ENCODE measurements at places on chromosomes 4 and X.
A peak's percentile ranks its signal among the peaks of the same experiment; 100 is the strongest.

- H3K4me1 ChIP-seq, result peaks cover under 1% of the 10 kb centered on the region
- no peak overlapping the region for H3K4me3 ChIP-seq
- DNase-seq, result no peak
- H3K27me3 ChIP-seq, result no peaks in the 10 kb centered on the region
Observed at GRCh38 chrX:107747596-107748161, 27.9 kb downstream of the TSC22D3 start.

DNA sequence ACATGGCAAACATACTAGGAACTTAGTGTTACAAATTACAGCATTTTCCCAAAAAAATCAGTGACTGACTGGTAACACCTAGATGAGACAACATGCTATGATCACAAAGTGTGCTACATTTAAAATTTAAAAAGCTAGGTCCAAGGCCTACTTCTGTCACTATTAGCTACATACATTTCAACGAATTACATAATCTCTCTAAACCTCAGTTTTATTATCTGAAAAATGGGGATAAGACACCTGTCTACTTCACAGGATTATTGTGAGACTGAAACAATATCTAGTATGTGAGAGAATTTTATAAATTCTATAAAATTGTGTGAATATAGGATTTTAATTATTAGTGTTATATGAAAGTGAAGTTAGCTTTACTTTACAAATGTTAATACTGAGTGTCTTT is 228.5 kb downstream of the DCLK2 start:
- no peaks in the 10 kb centered on the region for H3K27me3 ChIP-seq
- H3K4me1 ChIP-seq, result peaks cover 2% of the 10 kb centered on the region
- peaks cover 2% of the 10 kb centered on the region for H3K36me3 ChIP-seq
- H3K4me3 ChIP-seq, result no peak overlapping the region

GRCh38 chrX:108033890-108034289 is 11.0 kb upstream of the VSIG1 start:
- H3K36me3 ChIP-seq, result no peaks in the 10 kb centered on the region
- no peak for DNase-seq
- no peak overlapping the region for H3K27ac ChIP-seq
- H3K4me3 ChIP-seq, result no peak overlapping the region
- H3K27me3 ChIP-seq, result no peaks in the 10 kb centered on the region
- H3K4me1 ChIP-seq, result no peaks in the 10 kb centered on the region

- DNase-seq, result no peak
- H3K4me1 ChIP-seq, result no peaks in the 10 kb centered on the region
- H3K27ac ChIP-seq, result no peak overlapping the region
Observed at GRCh38 chr4:68732653-68733466, 62.4 kb upstream of the UGT2B15 start.

DNA sequence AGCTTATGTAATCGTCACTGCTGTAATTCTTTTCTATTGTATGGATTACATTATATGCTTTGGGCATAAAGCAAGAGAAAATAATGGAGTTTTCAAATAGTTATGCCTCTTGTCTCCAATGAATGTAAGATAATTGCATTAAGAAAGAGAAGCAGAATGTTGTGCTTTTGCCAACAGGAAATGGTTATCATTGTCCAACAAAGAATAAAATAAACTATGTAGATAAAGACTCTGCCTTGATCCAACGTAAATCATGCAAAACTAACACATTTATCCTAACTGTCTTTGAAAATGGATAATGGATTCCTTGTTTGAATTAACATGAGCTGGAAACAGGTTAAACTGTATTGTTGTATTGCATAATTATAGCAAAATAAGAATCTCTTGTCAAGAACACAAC is 1709.0 kb downstream of the PCDH7 start:
- no peaks in the 10 kb centered on the region for H3K36me3 ChIP-seq
- H3K27ac ChIP-seq, result no peak overlapping the region
- no peaks in the 10 kb centered on the region for H3K27me3 ChIP-seq
- no peak for DNase-seq
- H3K4me3 ChIP-seq, result no peak overlapping the region

DNA sequence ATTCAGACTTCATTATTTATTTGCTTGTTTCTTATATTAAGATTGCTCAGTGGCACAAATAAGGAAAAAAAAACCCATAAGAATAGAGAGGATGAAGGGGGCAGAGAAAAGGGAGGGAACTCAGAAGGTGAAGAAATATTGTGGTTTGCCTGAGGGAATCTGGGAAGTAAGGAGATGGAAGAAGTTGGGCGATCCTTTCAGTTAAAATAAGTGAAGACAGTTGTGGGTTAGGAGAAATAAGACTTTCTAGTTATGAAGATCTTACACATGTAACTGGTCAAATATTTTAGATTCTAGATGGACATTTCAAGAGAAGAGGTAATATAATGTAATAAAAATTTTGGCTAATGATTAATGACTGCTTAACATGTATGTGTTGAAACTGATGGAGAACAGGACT is 138.7 kb upstream of the LIMCH1 start:
- no peak overlapping the region for H3K27ac ChIP-seq
- no peak for DNase-seq
- H3K4me1 ChIP-seq, result no peaks in the 10 kb centered on the region
- H3K4me3 ChIP-seq, result no peak overlapping the region
- no peaks in the 10 kb centered on the region for H3K27me3 ChIP-seq

DNA sequence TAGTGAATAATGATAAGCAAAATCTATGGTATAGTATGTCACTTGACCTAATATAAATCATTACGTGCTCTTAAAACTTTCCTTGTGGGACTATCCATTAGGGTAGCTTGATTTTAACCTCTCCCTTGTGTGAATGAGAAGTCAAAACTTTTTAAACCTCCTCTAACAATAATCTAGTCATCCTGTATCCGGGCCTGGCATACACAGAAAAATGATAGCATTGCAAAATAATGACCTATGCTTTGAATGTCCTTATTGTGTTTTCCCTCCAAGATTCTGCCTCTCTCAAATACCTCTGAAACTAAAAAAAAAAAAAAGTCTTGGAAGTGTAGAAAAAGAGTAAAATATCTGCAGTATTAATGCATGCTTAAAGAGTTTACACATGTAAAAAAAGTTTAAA is 250.0 kb upstream of the NDST3 start:
- no peak overlapping the region for H3K4me3 ChIP-seq
- H3K27me3 ChIP-seq, result no peaks in the 10 kb centered on the region
- H3K4me1 ChIP-seq, result no peaks in the 10 kb centered on the region
- no peak overlapping the region for H3K27ac ChIP-seq
- no peaks in the 10 kb centered on the region for H3K36me3 ChIP-seq
- DNase-seq, result no peak

DNA sequence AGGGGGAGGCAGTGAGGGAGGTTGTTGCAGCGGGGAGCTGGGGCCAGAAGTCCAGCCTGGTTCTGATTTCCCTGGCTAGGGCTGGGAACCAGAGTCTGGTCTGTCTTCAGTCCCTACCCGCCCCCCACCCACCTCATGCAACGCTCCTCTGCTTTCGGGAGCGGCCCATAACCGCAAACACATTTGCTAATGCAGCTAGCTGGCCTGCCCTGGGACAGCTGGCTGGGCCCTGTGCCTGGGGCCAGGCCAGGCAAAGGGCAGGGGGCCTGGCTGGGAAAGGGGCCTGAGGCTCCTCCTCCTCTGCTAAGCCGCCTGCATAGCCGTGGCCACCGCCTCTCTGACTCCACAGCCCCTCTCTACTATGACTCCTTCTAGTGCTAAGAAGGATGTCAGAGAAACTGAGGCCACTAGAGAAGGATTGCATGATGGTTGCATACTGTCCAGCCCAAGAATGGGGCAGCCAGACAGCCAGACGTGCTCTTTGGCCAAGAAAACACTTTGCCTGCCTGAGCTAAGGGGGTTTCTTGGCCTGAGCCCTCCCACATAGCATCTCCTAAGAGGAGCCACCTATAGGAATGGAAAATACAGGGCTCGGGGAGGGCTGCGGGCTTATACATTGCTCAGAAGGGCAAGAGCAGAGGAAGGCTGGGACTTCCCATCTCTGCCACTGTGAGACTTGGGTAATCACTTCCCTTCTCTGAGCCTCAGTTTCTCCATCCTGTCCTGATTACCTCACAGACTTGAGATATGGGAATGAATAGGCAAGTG is 76.9 kb downstream of the PJA1 start:
- no peaks in the 10 kb centered on the region for H3K4me1 ChIP-seq
- no peak overlapping the region for H3K27ac ChIP-seq
- no peak overlapping the region for H3K4me3 ChIP-seq
- no peak for DNase-seq
- H3K36me3 ChIP-seq, result no peaks in the 10 kb centered on the region
- H3K27me3 ChIP-seq, result no peaks in the 10 kb centered on the region

GRCh38 chrX:153802513-153803045 is 8.1 kb downstream of the SSR4 start:
- no peaks in the 10 kb centered on the region for H3K27me3 ChIP-seq
- peaks cover 12% of the 10 kb centered on the region for H3K36me3 ChIP-seq
- DNase-seq, result no peak
- no peak overlapping the region for H3K27ac ChIP-seq
- no peak overlapping the region for H3K4me3 ChIP-seq
- no peaks in the 10 kb centered on the region for H3K4me1 ChIP-seq

- peaks cover 25% of the 10 kb centered on the region for H3K36me3 ChIP-seq
- no peak overlapping the region for H3K4me3 ChIP-seq
- H3K4me1 ChIP-seq, result peaks cover 22% of the 10 kb centered on the region
- DNase-seq, result peak; percentile 26
- H3K27me3 ChIP-seq, result no peaks in the 10 kb centered on the region
- peak overlapping the region; percentile 24 for H3K27ac ChIP-seq
Observed at GRCh38 chr4:184688447-184688846, 38.9 kb downstream of the PRIMPOL start.

DNA sequence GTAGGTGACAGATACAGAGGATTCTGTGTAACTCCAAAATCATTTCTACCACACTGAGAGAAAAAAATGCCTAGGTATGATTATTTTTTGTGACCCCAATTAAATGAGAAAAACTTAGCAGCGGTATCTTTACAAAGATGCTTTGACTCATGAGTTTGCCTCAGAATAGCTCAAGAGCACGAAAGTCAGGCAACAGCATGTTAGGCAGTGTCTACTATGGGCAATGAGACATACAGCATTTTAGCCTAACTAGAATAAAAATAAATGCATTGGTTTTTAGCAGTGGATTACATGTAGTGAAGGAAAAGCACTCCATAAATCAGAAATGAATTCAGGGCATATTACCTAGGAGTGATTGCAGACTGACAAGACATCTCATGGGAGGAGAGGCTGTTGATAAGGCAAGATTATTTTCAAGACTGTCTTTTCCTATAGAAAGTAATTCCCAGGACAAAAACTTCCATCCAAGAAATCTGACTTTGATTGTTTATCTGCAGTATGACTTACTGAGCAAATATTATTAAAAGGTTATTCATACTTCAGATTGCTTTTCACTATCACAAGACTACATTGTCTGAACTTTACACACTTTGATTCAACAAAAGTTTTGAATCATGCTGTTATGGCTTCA is 3.6 kb downstream of the ANXA10 start:
- H3K27me3 ChIP-seq, result no peaks in the 10 kb centered on the region
- no peak overlapping the region for H3K27ac ChIP-seq
- DNase-seq, result no peak
- no peak overlapping the region for H3K4me3 ChIP-seq
- no peaks in the 10 kb centered on the region for H3K36me3 ChIP-seq
- no peaks in the 10 kb centered on the region for H3K4me1 ChIP-seq

DNA sequence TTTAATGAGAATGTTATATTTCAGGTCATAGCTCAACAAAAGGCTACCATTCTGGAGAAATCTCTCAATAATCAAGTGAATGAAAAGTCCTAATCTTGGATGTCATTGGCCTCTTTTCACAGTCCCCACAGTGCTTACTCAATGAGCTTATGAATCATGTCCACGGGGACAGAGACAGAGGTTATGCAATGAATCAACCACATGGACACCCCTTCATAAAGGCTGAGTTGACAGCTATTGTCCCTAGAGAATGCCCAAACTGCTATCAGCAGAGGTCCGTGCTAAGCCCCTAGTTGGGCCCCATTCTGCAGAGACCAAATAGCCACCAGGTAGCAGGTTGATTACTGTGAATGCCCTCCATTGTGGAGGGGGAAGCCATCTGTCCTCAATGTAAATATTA is 158.1 kb downstream of the LHFPL1 start:
- H3K4me3 ChIP-seq, result no peak overlapping the region
- no peak overlapping the region for H3K27ac ChIP-seq
- no peaks in the 10 kb centered on the region for H3K4me1 ChIP-seq
- no peak for DNase-seq

GRCh38 chr4:85498068-85498733 is 23.3 kb downstream of the ARHGAP24 start:
- H3K27ac ChIP-seq, result no peak overlapping the region
- no peaks in the 10 kb centered on the region for H3K27me3 ChIP-seq
- no peaks in the 10 kb centered on the region for H3K4me1 ChIP-seq
- no peaks in the 10 kb centered on the region for H3K36me3 ChIP-seq
- no peak for DNase-seq

GRCh38 chr4:167893531-167893930 is 198.8 kb upstream of the ANXA10 start:
- no peaks in the 10 kb centered on the region for H3K36me3 ChIP-seq
- no peak overlapping the region for H3K27ac ChIP-seq
- no peaks in the 10 kb centered on the region for H3K4me1 ChIP-seq
- DNase-seq, result no peak
- H3K4me3 ChIP-seq, result no peak overlapping the region
- H3K27me3 ChIP-seq, result no peaks in the 10 kb centered on the region

DNA sequence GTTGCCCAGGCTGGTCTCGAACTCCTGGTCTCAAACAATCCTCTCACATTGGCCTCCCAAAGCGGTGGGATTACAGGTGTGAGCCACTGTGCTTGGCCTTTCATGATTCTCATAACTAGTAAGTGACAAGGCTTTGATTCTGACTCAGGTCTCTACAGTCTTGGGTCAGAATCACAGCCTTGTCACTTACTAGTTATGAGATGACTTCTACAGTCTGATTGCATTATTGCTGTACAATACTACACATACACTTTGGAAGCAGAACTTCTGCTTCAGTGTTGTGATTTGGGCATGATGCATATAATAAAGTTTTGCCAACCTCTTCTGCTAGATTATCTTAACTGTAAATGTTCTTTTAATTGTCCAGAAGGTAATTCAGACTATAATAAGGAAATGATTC is 123.3 kb downstream of the KDM6A start:
- H3K36me3 ChIP-seq, result peaks cover 30% of the 10 kb centered on the region
- no peak overlapping the region for H3K4me3 ChIP-seq
- peaks cover 43% of the 10 kb centered on the region for H3K4me1 ChIP-seq
- H3K27ac ChIP-seq, result no peak overlapping the region

DNA sequence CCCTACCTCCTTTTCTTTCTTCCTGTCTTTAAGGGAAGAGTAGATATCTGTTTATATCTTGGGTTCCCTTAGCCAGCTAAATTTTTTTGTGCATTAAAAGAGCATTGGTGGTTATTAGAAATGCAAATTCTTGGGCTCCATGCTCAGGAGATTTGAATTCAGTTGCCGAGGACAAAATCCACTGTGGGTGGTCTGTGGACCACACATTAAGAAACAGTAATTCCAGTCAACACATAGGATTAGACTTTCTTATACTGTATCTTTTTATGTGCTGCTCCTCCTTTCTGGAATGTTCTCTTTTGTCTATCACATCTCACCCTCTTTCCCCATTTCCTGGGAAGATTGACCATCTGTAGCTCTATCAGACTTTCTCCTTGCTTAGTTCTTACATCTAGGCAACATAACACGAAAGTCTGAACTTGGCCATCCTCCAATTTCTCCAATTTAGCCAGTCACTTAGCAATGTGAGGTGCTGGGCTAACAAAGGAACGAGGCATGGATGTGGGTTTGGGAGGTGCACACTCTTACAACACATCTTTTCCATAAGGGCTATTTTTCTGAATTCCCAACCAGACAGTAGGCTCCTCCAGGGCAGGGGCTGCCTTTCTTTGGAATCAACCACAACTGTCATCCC is 5.3 kb upstream of the PDLIM3 start:
- H3K4me3 ChIP-seq, result no peak overlapping the region
- H3K27me3 ChIP-seq, result peaks cover 27% of the 10 kb centered on the region
- no peaks in the 10 kb centered on the region for H3K36me3 ChIP-seq
- no peak for DNase-seq
- peaks cover 2% of the 10 kb centered on the region for H3K4me1 ChIP-seq
